B cell (primary cell): ENCODE measurements at places on chromosomes 6 and 20.

- no peak for DNase-seq
Measured at GRCh38 chr6:45426251-45426650, 48.5 kb upstream of the SUPT3H start.

- DNase-seq: no peak
Measured at GRCh38 chr6:56868687-56869086, 86.2 kb upstream of the BEND6 start.

DNA sequence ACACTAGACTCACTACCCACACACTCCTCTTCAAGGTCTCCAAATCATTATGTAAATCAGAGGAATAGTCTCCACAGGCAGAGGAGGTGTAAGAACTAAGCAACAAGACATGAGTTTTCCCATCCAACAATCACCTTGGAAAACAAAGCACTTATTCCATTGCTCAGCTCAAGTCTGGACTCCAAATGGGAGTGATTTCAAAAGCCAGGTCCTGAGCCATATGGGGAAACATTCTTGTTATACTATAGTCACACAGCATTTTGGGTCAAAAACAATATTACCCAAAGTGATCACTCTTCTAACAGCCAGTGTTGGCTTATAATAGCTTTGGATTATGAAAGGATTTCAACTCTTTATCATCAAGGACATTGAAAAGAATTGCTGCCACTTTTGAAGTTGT is 3.6 kb upstream of the PRPH2 start:
- DNase-seq: no peak

DNA sequence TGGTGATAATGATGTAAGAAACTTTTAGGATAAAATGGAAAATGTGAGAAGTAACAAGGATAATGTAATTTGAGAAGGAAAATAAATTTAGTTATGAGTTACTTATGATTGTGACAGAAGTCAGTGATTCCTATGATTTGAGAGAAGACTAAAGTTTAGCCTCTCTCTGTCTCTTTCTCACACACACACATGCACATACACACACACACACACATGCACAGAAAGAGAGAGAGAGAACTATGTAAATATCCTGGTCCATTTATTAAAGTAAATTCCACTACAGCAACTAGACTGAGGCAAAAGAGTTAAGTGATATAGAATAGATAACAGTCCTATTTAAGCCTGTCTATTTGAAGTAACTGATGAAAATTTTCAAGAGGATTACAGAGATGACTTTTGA is 375.2 kb downstream of the CD109 start:
- no peak for DNase-seq

GRCh38 chr20:32585011-32585585 is at the start of gene NOL4L:
NOL4L (minus strand) TSS chr20:32585333; CDS start chr20:32584890, 443 bp downstream.
- DNase-seq: peak; percentile 45

- DNase-seq: no peak
Measured at GRCh38 chr6:118932421-118932820, 2.5 kb downstream of the MCM9 start.

DNA sequence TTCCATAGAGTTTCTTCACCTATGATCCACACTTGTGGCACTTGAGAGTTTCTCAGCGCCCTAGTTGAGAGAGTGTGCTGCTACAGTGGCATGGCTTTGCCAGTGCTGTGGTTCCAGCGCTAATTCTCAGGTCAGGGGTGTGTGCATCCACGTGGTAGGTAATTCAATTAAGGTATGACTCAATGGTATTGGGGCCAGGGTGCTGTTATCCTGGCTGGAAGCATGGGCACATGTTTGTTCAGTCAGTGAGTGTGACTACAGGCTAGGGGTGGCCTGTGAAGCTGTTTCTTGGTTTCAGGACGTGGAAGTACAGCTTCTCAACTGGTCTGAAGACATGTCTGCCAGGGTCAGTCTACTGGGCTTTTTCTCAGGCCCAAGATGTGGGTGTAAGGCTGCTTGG is 3.0 kb upstream of the SEMG2 start:
- DNase-seq: no peak

GRCh38 chr6:27183060-27183832 is 64.3 kb upstream of the PRSS16 start:
- no peak for DNase-seq

DNA sequence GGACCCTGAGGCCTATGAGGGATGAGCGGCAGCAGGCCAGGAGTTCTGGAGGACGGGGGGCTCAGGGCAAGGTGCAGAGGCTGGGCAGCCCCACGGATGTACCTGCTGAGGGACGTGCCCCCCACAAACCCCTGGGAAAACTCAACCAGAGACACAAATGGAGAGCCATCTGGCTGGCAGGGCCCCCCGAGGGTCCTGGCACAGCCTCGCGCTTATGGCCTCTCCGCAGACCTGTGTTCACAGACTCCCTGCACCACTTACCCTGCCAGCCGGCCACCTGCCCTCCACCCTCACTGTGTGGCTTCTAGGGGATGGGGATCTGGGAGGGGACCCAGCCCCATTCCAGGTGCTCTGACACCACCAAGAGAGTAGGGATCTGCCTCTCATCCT is 3.4 kb upstream of the ZBTB46 start:
- DNase-seq: no peak

GRCh38 chr6:170281331-170282292 is 9.3 kb downstream of the DLL1 start:
- DNase-seq: no peak

DNA sequence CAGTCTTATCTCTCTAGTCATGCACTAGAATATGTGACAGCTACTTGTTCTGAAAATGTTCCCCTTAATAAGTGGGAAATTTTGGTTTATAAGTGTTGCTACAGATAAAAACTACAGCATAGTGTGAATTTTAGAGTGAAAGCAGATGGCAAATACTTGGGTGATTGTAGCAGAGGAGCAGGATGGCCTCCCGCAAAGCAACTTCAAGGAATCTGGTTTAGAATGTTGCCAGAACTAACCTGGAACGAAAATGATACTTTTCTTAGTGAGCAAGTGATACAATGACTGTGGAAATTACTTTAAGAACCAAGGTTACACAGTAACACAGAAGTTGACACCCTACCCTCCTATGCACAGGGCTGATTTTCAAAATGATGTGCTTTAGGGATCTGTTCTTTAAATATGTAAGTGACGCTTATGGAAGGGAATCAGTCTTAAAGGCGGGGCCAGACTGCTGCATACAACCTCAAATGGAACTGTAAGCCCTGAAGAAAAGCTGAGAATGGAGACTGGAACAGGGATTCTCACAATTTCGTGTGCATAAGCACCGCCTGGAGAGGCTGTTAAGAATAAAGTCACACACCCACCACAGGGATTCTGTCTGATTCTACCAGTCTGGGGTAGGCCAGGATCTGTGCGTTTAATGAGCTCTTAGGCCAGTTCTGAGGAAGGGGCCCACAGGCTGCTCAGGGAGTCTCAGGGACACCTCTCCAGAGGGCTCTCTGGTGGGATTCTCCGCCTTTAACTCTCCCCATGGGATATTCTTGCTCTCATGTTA is 97.9 kb downstream of the FYN start:
- no peak for DNase-seq

- no peak for DNase-seq
Measured at GRCh38 chr20:62924442-62925075, 1.7 kb downstream of the DIDO1 start.

DNA sequence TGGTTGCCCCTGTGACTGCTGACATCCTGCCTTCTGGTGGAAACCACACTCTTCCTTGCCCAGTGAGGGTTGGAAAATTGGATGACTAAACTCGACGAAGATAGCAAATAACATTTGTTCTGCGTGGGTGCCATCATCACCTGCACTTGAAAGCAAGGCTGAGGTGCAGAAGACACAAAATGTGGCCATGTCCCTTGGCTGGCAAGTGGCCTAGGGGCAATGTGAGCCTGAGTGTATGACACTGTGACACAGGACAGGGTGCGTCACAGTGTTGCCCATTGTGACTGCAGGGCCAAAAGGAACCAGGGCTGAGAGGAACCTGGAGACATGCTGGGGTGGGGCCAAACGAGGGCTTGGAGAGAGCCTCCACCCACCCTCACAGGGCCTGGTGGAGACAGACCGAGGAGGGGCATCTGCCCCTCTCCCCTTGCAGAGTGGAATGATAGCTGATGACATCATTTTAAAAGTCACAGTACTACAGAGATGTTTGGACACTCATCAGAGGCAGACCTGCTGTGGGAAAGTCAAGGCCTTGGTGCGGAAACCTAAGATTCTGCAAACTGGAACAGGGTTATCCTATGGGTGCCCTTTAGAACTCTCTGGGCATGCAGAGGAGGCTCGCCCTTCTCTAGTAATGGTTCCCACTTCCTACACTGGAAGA is 12.8 kb upstream of the HLA-F start:
- DNase-seq: no peak

- no peak for DNase-seq
Measured at GRCh38 chr6:106387875-106388274, 27.4 kb downstream of the CRYBG1 start.

GRCh38 chr20:44918761-44919160 is 8.9 kb downstream of the PABPC1L start:
- DNase-seq: no peak
